GM23338 (cell line): ENCODE measurements at places on chromosomes 5 and 9. TPM values are rescaled to one million over a fixed set of nuclear protein-coding genes. Genes with fewer than 3 reads are reported as not detected.

The TPPP gene
- polyA plus RNA-seq: 0.38 and 0.48 TPM in 2 replicates

The SLIT3 gene
- 0.71 and 0.83 TPM in 2 replicates for polyA plus RNA-seq

The IL5 gene
- polyA plus RNA-seq: not detected in 2 replicates

The GNA14 gene
- 3.3 and 3.9 TPM in 2 replicates for polyA plus RNA-seq

The GPR151 gene
- polyA plus RNA-seq: not detected in 2 replicates

The PLCXD3 gene
- polyA plus RNA-seq: 0.03 TPM in 1 of 2 replicates, not detected in the other

The ZNF618 gene
- polyA plus RNA-seq: 10.3 and 12.1 TPM in 2 replicates

The WNT8A gene
- not detected in 2 replicates for polyA plus RNA-seq

The CSF1R gene
- polyA plus RNA-seq: 0.21 TPM in 1 of 2 replicates, not detected in the other

The FRMD3 gene
- polyA plus RNA-seq: 0.47 and 0.64 TPM in 2 replicates

The FAM221B gene
- 0.09 and 0.47 TPM in 2 replicates for polyA plus RNA-seq

The IL6ST gene
- polyA plus RNA-seq: 5.0 and 6.7 TPM in 2 replicates

The SPATA31D4 gene
- not detected in 2 replicates for polyA plus RNA-seq

The EQTN gene
- polyA plus RNA-seq: 0.21 TPM in 1 of 2 replicates, not detected in the other
